ENCODE measurements at places on chromosomes 6 and 20.

GRCh38 chr6:162421004-162421403 lies 306.6 kb downstream of the PRKN start:
- no peak for DNase-seq

DNA sequence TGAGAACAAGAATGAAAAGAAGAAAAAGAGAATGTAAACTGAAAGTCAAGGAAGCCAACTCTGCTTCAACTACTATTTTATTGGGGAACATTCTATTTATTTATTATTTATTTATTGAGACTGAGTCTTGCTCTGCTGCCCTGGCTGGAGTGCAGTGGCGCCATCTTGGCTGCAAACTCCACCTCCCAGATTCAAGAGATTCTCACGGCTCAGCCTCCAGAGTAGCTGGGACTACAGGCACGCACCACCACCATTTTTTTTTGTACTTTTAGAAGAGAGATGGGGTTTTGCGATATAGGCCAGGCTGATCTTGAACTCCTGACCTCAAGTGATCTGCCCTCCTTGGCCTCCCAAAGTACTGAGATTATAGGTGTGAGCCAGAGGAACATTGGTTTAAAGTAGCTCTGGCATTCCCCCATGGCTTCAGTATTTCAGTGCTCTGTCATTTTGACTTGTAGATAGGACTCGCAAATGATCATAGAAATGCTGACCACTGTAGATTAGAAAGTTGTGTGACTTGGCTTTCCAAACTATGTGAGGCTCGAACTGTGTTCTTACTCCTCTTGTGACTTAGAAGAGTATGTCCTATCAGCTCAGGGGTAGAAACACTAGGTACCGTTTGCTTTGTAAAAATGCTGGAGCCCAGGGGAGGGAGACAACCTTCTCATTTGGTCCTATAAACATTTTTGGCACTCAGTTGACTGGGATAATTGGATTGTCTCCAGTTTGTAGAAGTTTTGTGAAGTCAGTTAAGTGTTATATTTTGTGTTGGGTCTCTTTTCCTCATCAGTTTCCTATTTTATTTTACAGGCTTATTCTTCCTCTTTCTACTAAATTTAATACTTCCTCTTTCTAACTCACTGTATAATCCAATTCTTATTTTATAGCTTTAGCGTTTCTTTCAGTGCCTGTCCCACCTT lies 544.9 kb upstream of the CITED2 start:
- DNase-seq = no peak

DNA sequence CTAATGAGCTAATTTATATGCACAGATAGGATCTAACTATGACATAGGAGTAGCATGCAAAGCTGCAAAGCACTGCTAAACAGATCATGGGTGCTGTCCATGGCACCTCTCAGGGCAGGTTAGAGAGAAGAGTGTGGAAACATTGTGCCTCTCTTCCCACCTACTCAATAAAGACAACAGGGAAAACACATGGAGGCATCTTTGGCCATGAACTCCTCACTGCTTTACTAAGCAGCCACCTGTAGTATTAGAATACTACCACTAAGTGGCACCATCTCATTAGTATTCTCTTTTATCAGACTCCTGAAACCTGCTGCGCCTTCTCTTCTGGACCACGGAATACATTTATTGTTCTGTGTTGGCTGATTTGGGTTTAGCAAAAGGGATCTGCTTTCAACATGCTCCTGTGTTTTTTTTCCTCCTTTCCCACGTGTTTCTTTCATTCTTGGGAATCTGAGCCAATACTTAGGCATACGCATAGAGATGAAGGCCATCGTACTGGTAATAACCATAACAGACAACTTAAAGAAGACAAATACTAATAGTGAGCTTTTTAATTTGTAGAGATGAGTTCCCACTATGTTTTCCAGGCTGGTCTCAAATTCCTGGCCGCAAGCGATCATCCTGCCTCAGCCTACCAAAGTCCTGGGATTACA lies 9.4 kb upstream of the HDDC2 start:
- no peak for DNase-seq

GRCh38 chr6:23244300-23244699 lies 674.9 kb downstream of the HDGFL1 start:
- DNase-seq = no peak

- no peak for DNase-seq
Measured at GRCh38 chr6:106090001-106090400, 3.9 kb downstream of the PRDM1 start.

- DNase-seq = no peak
Measured at GRCh38 chr6:2632368-2632767, 118.4 kb downstream of the MYLK4 start.

- DNase-seq = no peak
Measured at GRCh38 chr6:170000071-170000843, 248.8 kb downstream of the ERMARD start.

GRCh38 chr6:26243132-26243531 lies 121.9 kb upstream of the BTN3A2 start:
- no peak for DNase-seq

- no peak for DNase-seq
Measured at GRCh38 chr6:158642097-158642601, 2.4 kb downstream of the DYNLT1 start.

DNA sequence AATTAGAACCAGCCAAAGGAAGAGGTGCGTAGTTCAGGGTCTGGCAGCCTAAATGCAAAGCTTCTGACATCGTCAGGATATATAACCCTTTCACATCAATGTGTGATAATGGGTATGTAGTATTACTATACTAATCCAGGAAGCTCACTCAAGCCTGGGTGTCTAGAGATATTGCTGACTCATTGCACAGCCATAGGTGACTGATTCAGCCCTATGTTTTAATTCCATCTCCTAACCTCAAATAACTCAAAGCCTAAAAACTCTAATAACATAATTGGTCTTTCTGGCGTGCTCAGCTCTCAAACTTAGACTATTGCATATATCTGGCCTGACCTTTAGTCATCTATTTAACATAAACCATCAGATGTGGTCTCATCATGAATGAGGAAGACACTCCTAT lies 658.4 kb downstream of the TBC1D32 start:
- DNase-seq = no peak

GRCh38 chr20:9613871-9614270 lies 99.5 kb downstream of the LAMP5 start:
- no peak for DNase-seq

DNA sequence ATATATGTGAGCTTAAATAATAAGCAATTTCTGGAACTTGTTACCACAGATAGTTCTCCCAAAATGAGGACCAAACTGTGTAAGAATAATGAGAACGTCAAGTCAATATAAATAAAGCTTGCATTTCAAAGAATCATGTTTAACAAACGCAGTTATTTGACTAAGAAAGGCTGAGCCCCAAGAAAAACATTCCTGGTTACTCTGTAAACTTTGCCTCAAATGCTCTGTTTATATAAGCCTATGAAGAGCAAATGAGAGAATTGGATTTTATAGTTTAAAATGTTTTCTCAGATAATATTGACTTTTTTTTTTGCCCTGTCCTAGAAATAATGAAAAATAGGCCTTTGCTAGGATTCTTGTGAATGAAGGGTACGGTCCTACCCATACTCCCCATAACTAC lies 81.3 kb downstream of the C6orf52 start:
- DNase-seq = no peak

DNA sequence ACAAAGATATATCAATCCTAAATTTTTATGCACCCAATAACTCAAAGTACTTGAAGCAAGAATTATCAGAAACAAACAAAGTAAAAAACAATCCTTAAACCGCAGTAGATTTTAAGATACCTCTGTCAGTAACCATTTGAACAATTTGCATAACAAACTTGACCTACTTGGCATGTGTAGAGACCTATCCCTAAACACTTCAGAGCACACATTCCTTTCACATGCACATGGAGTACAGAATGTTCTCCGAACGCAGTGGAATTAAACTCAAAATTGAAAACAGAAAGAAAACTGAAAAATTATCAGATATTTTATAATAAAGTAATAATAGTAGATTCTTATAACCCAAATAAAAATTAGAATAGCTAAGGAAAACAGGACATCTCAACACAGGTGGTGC lies 162.6 kb upstream of the THBS2 start:
- DNase-seq = no peak

DNA sequence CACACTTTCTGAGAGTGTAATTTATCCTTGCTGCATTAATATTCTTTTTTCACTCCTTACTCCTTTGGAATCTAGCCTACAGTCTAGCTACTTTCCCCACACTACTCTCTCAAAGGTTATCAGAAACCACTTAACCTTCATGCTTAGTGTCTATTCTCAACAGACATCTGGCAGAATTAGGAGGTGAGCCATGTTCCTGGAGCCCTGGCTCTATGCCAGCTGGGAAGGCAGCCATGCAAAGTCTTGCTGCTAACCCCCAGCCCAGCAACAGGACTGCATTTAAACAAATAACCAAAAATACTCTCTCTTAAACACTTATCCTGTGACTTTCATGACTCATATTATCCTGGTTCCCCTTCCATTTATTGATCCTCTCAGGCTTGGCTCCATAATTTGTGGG lies 260.2 kb downstream of the BCKDHB start:
- DNase-seq = peak; percentile 5

DNA sequence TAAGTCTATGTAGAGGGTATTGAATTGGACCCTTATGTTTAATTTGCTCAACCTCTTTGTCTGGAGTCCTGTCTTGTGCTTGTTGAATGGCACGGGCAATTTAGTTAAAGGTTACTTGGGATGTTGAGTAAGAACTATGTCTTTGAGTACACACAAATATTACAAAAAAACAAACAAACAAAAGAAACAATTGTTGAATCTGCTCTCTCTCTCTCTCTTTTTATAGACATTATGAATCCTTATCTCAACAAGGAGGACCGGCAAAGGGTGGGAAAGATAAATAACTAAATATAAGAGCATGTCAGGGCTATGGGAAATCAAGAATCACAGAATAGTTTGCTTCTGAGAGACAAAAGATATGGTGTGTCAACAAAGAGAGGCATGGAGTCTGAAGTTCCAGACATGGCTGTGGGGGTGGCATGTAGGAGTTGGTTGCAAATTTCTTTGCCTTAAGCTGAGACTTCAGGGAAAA lies 608.6 kb downstream of the UTRN start:
- no peak for DNase-seq

DNA sequence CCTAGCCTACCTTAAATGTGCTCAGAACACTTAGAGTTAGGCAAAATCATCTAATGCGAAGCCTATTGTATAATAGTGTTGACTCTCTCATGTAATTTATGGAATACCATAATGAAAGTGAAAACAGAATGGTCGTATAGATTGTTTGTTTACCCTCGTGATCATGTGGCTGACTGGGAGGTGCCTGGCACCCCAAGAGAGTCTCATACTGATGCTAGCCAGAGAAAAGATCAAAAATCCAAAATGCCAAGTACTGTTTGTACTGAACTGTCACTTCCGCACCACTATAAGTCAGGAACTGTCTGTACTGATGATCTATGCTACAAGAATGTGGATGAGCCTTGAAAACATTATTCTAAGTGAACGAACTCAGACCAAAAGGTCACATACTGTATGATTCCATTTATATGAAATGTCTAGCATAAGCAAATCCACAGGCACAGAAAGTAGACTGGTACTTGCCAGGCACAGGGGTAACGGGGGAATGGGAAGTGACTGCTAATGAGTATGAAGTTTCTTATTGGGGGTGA lies 22.4 kb downstream of the ZMYND8 start:
- DNase-seq = peak; percentile 93

GRCh38 chr6:16236631-16237199 lies 1.7 kb upstream of the GMPR start:
- DNase-seq = peak; percentile 46

- no peak for DNase-seq
Measured at GRCh38 chr6:153437193-153437592, 306.1 kb upstream of the RGS17 start.

DNA sequence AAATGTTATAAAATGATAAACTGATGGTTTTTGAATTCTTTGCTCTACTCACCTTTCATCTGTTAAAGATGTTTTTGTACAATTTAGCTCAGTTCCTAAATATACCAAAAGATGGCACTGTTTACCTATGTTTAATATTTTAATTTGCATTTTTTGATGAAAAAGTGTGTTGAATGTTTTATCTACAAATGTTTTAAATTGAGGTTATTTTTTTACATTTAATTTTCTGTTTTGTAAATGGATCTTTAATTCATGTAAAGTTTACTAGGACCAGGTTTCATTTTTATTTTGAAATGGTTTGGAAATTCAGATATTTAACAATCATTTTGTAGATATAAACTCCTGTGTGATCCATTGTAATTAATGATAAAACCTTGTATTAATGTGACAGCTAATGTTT lies 30.0 kb downstream of the CDKAL1 start:
- DNase-seq = peak; percentile 37

DNA sequence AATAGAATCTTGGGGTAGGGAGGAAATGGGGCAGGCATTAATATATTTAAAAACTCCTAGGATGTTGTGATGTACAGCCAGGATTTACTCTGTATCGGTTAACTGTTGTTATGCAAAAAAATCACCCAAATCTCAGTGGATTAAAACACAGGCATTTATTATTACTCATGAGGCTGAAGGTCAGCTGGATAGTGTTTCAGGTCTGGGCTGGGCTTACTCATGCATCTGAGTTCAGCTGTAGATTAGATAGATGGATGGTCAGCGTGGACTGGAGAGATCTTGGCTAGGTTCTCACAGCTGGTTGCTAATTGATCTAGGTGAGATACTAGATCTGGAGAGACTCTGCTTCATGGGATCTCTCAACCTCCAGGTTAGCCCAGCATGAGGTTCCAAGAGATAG lies 131.4 kb downstream of the BTBD3 start:
- DNase-seq = no peak

DNA sequence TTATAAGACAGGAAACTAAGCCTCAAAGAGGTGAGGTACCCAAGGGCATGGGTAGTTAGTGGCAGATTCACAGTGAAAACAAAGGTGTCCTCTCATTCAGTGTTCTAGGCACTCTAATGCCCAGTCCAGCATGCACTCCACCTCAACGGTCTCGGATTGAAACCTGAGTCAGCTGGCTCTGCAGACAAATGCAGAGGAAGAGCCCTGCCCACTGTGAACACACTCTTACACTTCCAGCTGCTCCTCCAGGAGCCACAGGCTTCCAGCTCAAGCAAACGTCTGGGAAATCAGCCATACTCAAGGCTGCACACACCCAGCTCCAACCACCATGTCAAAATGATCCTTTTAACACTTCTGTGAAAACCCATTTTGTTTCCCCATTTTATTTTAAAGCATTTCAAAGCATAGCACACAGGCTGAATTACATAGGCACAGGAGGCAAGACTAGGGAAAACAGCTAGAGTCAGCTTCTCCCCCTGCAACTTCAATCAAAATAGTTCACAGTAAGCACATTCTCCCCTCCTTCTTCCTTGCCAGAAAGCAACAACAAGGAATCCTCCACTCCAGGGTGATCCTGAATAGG lies 3.0 kb upstream of the IL17A start:
- no peak for DNase-seq

- peak; percentile 28 for DNase-seq
Measured at GRCh38 chr6:98657764-98658163, 176.6 kb upstream of the POU3F2 start.

- DNase-seq = no peak
Measured at GRCh38 chr20:50646483-50646996, 44.8 kb downstream of the RIPOR3 start.

DNA sequence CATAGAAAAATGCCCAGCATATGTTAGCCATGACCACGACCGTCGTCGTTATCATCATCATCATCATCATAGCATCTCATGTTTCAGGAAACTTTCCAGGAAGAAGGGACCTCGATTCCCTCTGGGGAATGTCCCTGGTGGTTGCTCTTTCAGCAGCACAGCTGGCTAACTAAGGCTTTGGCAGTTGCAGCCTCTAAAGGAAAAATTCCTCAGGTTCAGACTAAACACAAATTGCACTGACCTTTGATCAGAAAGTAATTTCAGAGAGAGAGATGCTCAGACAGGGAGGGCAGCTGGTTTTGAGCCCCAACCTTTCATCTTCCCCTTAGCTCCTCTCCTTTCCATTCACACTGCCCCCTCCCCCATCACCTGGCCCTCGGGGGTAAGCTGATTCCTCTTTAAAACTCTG lies 5.6 kb upstream of the CFB start:
- DNase-seq = no peak

All from COLO829 (cell line).